ENCODE measurements at places on chromosomes 12 and 14.

GRCh38 chr12:2691345-2692071, 103.3 kb upstream of the FKBP4 start:
- DNase-seq: no peak

DNA sequence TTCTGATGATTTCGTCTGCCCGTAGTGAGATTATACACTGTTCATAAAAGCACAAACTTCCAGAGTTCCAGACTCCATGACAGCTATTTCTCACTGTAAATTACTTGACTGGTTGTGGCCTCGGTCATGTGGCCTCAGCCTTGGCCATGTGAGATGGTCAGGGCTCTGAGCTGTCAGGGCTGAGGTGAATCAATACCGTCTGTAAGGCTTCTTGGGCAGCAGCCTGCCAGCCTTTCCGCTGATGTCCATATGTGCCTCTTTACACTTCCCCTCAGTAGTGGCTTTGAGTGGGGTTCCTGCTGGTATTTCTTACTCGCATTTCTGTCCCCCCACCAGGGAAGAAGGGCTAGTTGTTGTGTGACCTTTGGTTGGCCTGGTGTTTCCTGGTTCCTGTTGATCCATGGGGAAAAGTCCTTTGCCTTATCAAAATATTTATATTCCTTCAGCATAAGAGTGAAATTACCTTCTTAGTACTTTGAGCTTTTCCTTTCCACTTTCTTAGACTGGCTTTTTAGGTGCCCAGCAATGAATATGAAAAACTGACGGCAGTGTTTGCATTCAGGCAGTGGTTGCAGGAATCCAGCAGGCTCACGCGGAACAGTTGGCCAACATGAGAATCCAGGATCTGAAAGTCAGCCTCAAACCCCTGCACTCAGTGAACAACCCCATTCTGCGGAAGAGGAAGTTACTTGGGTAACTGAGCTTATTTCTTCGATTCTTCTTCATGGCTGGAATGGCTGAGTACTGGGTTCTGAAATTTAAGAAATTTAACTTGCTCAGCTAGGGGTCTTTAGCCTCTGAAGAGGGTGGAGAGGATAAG, 46.1 kb downstream of the MAPKAPK5 start:
- no peak for DNase-seq

- DNase-seq: no peak
Measured at GRCh38 chr12:57452937-57453509, 2.1 kb upstream of the INHBE start.

GRCh38 chr12:5432011-5432400, at the start of gene NTF3:
NTF3 (plus strand) TSS chr12:5432108; CDS start chr12:5432325, 217 bp downstream.
- DNase-seq: no peak

GRCh38 chr12:116222358-116222757, 55.1 kb downstream of the MED13L start:
- no peak for DNase-seq

- no peak for DNase-seq
Measured at GRCh38 chr12:127726671-127727315, 540.2 kb upstream of the TMEM132C start.

GRCh38 chr12:104707794-104708558, 250.1 kb downstream of the SLC41A2 start:
- DNase-seq: no peak

DNA sequence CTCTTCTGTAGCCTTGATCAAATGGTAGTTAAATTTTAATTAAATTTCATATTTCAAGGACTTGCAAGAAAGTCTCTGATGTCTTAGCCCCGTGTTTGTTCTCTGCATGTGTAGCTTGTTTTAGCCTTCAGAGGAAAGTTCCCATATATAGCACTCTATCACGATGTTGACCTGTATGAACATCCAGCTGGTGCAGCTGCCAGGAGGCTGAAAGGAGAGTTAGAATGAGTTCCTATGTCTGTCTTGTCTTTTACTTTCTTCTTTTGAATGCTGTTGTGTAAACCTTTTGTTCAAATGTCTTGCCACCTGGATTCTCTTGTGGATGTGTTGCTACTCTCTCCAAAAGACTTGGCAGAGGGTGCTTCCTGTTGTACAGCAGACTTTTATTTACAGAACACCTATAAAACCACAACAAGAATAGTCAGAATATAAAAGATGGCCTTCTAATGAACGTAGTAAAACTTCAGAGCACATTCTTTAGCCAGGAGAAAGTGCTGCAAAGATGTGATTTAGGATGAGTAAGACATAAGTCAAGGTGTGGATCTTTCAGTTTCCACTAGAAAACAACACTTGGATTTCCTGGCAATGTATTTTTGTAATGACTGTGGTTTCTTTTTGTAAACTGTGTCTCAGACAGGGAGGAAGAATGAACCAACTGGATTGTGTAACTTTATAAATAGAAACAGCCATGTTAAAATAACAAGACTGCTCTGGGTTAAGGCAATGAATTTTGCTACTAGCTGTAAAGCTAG, 17.2 kb downstream of the NAV3 start:
- no peak for DNase-seq

DNA sequence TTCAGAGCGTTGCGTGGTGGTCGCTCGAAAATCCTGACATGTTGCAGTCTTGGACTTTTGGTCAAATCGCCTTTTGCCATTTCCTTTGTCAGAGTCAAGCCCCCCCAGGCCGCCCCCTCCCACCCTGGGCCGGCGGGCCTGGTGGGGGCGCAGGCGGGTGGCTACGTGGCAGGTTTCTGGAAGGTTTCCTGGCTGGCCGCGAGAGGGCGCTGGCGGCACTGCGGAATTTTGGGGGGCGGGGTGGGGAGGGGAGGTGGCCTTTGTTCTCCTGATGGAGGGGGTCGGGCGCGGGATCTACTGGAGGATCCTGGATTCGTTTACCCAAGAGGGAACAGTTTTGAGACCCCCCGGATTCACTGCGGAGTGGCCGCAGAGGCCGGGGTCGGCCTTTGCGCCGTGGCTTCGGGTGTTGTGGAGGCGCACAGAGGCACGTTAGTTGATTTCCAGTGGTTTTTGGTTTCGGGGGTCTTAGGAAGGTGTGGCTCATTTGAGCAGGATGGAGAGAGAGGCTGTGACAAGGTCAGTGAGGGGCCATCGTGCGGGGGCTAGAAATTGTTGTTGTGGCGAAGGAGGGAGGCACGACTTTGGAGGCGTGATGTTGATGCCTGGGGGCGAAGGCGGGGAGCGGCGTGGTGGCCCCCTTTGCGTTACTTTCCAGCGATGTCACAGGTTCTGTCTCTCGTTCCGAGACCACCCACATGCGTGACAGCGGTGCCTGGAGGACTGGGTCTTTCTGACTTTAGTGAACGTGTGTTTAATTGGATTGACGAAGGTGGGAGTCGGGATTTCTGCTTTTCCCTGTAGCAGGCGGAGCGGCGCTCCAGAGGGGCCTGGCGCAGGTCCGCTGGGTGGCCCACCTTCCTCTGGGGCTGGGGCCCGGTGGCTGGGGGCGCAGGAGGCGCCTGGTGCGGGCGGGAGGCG, 1.4 kb downstream of the MEG3 start:
- no peak for DNase-seq

GRCh38 chr12:131066207-131066885, 112.6 kb downstream of the ADGRD1 start:
- no peak for DNase-seq

GRCh38 chr14:56905282-56905681, 95.0 kb upstream of the OTX2 start:
- no peak for DNase-seq

DNA sequence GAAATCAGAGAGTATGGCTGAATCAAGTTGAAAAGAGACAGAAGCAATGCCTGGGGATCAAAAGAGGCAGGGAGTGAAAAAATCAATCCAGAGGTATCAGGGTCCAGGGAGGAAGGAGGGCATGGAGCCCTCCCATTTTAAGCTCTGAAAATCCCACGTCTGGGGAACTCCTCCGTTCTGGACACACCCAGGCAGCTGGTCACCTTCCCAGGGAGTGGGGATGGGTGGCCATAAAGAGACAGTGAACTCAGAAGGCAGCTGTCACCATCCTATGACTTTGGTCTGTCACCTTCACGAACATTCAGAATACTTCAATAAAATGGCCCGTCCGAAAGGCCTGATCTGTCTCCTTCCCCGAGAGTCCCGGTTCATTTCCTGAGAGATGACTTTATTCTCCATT, 71.6 kb downstream of the MAP1LC3B2 start:
- DNase-seq: no peak

DNA sequence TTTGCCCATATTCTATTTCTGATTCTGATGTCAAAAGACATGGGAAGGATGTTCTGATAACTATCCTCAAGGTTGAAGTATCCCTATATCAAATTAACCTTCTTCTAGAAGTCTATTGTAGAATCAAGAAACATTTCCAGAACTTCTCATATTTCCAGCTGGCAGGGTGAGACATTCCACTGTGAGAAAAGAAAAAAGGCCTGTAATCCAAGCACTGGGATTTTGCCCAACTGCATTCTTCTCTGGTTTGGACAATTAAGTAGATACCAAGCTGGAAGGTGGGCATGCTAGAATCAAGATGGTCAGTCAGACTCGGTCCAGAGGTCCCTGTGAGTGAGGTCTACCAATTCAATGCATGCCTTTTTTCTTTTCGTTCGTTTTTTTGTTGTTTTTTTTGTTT, 60.9 kb downstream of the MAP3K9 start:
- no peak for DNase-seq

DNA sequence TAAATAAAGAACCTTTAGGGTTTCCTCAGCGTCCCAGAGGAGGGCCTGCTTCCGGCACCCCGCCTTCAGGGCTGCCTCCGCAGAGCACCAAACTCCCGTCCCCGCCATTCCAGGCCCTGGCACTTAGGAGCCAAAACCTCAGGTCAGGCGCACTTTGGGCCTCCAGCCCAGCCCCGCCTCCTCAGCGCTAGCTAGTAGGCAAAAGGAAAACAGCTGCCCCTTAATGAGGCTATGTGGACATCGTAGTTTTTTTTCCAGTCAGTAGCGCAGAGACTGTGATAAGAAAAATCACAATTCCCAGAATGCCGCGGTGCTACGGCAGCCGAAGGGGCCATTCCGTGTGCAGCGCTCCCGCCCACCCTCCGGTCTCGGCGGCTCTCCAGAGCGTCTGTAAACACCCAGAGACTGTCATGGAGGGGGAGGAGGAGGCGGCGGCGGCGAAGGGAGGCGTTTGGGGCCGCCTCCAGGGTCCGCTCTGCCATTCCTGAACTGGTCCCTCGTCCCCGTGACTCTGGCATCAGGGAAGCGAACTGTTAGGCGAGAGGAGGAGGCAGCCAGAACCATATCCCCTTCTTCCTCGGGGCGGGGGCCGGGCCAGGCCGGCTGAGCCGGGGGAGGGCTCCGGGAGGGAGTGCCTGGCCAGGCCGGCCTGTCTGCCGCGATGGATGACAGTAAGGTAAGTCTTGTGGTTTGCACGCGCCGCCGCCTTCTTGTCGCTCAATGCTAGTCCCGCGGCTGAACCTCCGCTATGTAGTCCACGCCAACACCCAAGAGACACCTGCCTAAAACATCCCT, at the start of gene CREBL2:
Gene CREBL2 (plus strand): TSS at position 365 of the 795 bp plus-strand sequence. CDS start 297 bp downstream, at position 662.
- peak; percentile 88 for DNase-seq

- no peak for DNase-seq
Measured at GRCh38 chr14:100476012-100476822, 111.0 kb downstream of the BEGAIN start.

GRCh38 chr14:95481391-95482022, 34.9 kb downstream of the SYNE3 start:
- no peak for DNase-seq

DNA sequence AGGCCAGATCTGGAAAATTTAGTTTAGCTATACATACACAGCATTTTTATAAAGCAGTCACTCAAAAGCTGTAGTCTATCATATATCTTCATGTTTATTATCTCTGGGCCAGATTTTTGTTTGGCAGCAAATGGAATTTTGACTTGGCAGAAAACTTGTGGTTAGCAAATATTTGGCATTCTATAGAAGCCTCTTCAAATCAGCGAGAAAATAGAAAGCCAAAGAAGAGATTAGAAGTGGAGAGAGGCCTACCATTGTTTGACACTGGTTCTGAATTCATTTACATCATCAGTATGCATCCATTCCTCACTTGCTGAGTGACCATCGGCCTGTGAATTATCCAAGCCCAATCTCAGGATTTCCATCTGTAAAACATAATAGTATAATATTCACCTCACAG, 1077.6 kb downstream of the GALC start:
- DNase-seq: no peak

- DNase-seq: no peak
Measured at GRCh38 chr12:106583242-106584103, 669 bp downstream of the RFX4 start.

DNA sequence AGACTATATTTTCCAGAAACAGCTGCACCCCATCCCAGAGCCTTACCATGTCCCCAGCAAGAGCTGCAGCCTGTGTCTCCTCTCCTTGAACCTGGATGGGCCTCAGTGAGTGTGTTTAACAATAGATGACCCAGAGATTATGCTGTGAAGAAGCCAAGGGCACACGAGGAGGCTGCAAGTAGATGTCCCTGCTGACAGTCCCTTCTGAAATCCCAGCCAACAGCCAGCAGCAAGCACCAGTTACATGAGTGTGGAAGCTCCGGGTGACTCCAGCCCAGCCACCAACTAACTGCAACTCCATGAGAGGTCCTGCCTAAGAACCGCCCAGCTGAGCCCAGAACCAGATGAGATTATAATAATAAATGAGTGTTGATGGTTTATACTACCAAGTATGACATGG, 191.7 kb downstream of the BCL11B start:
- DNase-seq: no peak

DNA sequence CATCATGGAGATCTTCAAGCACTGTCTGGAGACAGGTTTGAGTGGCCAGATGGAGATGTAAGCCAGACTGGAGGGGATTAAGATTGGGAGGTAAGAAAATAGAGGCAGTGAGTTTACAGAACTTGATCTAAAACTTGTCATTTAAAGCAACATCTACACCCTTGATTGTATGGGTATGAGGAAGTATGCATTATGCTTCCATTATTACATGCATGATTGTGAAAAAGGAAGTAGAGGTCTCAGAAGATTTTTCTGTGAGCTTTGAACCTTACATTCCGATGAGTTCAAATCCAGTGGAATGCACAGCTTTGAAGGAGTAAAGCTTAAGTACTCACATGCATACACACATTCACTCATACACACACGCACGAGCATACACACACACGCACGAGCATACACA, 550.8 kb downstream of the MED13L start:
- DNase-seq: no peak

Measured in amygdala (tissue), 56 donors.